ENCODE measurements at places on chromosomes 7 and 10. TPM values are rescaled to one million over a fixed set of nuclear protein-coding genes. Genes with fewer than 3 reads are reported as not detected.

DNA sequence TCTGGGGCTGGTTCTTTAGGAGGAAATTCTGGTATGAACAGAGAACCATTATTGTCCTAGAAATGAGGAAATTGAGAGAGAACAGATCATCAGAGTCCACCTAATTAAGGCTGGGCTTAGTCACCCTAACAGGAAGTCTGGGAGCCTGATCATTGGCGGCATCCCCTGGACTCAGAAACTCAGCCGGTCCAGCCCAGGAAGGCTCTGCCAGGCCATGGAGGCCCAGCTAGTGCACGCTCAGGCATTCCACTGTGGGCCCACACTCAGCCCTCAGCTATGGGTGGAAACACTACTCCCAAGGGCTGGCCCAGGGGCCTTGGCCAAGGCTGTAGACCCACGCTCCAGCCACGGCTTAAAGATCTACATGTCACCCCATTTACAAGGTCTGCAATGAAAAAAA is 109.2 kb downstream of the PTPN20 start:
- DNase-seq: no peak

- no peak for DNase-seq
Measured at GRCh38 chr7:49424109-49424508, 349.3 kb upstream of the VWC2 start.

GRCh38 chr10:31028081-31028480 is 3.6 kb downstream of the ZNF438 start:
- no peak for DNase-seq

DNA sequence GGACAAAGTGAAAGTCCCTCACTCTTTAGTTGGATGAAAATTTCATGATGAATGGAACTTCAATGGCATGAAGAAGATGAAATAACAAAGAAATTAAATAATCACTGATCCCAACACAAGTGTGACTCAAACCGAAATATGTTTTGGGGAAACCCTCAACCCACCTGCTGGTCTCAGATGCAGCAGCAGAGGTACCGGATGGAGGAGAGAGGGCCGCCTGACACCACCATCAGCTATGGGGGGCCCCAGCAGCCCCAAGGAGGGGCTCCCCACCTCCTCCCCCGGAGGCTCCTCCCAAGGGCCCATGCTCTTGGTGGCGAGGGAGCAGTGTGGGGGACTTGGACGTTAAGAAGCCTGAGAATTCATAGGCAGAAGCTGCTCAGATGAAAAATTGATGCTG is 137.2 kb upstream of the ADARB2 start:
- DNase-seq: no peak

DNA sequence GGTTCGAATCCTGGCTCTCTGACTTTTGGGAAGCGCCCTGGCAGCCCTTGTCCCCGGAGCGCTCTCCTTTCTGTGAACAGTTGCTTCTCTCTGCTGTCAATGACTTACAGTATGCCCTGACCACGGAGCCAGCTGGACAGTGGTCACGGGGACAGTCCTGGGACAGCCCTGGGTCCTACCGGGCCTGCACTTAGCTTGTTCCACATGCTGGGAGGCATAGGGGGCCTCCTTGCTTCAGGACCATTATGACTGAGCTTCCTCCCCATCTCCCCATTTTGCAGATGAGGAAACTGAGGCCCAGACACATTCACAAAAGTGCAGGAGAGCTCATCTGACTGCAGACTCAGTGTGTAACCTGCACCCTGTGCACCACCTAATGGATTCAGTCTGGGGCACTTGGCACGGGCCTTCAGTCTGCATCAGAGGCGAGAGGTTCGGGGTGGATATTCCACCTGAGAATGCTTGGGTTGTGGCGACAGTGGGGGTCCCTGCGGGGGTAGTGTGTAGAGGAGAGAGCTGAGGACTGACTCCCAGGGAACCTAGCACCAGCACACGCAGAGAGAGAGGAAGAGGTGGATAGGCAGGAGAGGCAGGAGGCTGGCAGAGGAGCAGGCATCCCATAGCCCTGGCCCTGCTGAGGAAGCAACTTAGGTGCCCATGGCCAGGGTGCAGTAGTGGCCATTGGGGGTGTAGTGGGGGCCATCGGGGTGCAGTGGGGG is 1.6 kb downstream of the DOCK1 start:
- no peak for DNase-seq

The MSS51 gene
- 2.3 TPM for total RNA-seq

- DNase-seq: no peak
Measured at GRCh38 chr7:116802144-116802745, 60.1 kb upstream of the CAPZA2 start.

The CALY gene
- 1.9 TPM for total RNA-seq

DNA sequence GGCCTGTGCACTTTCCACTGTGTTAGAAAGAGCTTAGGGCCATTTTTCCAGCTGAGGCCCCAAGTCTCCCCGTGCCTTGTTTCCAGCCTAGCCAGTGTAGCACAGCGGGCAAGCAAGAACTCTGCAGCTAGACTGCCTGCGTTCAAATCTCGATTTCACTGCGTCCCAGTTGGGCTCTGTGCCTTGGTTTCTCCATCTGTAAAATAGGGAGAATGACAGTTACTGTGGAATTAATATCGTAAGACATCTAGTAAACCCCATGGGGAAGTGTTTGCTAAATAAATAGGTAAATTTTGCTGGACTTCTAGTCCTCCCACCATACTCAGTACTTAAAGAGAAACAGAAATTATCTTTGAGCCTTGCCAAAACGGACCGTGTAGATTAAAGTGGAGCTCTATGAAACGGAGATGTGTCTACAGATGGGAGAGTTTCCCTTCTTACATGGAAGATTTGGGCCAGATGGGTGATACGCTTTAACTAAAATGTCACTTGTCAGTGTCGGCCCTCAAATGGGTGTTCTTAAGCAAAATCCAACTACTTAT is 3.5 kb upstream of the HKDC1 start:
- DNase-seq: no peak

- no peak for DNase-seq
Measured at GRCh38 chr7:10939237-10939910, 34.3 kb upstream of the PHF14 start.

Data from Panc1 (cell line).